ENCODE measurements at places on chromosomes 7 and 10.

GRCh38 chr10:15745751-15746150 lies 26.0 kb upstream of the ITGA8 start:
- no peak for DNase-seq

GRCh38 chr10:69901022-69901421 lies 99.3 kb downstream of the COL13A1 start:
- peak; percentile 82 for DNase-seq

- DNase-seq: no peak
These were observed 14.6 kb downstream of the OPALIN start for GRCh38 chr10:96344178-96344577.

GRCh38 chr10:77909749-77910375 lies 16.7 kb downstream of the DLG5 start:
- no peak for DNase-seq

DNA sequence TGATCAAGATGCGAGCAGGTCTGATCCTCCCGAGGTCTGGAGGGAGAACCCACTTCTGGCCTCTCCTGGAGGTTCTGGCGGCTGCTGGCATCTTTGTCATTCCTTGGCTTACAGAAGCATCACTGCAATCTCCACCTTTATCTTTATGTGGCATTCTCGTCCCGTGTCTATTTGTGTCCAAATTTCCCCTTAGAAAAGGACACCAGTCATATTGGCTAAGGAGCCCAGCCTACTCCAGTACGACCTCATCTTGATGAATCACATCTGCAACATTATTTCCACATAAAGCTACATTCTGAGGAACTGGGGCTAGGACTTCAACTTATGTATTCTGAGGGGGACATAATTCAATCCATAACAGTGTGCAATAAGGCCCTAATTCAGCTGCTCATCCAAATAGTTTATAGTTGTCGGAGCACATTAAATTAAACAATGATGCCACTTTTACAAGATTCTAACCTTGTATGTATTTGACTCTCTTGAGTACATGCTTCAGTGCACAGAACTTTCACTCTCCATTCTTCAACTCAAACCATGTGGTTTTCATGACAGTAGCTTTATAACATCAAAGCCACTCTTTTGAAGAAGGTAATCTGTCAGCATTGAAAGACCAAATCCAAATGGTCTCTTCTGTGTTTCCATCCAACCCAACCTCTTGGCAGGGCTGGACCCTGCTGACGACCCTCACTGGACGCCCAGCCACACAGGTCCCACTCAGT lies 86.2 kb upstream of the DDC start:
- no peak for DNase-seq

- DNase-seq: no peak
These were observed 159.1 kb downstream of the UBE2H start for GRCh38 chr7:129793506-129794310.

- DNase-seq: no peak
These were observed 421.4 kb upstream of the CELF2 start for GRCh38 chr10:10596256-10596655.

GRCh38 chr7:124856299-124856888 lies 73.2 kb downstream of the POT1 start:
- DNase-seq: no peak

DNA sequence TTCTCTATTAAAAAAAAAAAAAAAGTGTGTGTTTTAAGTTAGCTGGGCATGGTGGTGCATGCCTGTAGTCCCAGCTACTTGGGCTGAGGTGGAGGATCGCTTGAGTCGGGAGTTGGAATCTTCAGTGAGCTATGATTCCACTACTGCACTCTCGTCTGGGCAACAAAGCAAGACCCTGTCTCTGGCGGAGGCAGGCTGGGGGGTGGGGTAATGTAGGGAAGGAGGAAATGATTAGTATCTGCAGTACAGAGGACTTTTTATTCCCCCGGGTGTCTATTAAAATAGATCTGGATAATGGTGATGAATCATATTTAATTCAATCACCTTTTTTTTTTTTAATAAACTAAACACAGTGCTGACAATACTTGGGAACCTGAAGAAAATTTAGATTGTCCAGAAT lies 6.5 kb downstream of the CBX3 start:
- no peak for DNase-seq

DNA sequence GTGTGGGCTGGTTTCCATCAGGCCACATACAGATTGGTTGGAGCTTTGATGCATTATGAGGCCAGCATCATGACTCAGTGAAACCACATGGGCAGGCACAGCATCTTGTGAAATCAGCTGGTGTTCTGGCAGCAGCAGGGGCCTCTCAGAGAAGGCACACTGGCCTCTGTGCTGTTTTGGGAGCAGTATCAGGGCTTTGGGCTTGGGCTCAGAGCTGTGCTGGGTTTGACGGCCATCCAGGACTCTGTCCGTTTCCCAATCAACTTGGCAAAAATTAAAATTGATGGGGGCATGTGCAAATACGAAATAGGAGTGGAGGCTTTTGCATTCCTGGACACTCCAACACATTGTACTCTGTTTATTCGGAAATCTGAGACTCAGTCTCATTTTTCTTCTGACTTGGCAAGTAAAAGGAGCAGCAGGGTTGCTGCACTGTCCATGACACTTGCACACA lies 190.9 kb downstream of the BMPER start:
- DNase-seq: no peak

GRCh38 chr7:156014808-156015207 lies 202.5 kb upstream of the SHH start:
- DNase-seq: no peak

DNA sequence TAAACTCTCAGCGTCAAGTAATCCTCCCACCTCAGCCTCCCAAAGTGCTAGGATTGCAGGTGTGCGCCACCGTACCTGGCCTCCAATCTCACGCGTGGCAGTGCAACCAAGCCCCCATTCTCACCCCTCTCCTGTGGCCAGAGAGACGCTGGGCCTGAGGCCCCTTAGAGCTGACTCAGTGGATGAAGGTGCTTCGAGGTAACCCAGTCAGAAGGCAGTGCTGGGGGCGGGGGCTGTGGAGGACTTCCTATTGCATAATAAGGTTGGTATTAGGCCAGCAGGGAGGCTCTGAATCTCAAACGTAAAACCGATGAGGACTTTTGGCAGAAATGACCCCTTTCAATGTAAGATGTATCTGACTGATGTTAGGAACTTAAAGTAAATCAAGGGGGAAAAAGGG lies 229.3 kb downstream of the USP6NL start:
- no peak for DNase-seq

GRCh38 chr7:29801929-29802328 lies 4.4 kb upstream of the WIPF3 start:
- DNase-seq: no peak

DNA sequence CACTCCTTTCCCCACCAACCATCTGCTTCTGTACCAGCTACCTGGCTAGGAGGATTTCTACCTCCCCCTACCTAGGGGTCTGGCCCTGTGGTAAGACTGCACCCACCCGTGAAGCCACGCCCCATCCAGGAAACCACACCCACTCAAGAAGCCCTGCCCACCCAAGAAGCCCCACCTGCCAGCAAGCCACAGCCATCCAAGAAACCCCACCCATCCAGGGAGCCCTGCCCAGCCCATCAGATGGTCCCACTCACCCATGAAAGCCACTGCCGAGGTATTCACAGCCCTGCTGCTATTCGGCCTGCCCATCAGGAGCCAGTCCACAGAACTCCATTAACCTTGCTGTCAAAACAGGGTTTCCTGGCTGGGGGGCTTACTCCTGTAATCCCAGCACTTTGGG lies 15.6 kb upstream of the MUC3A start:
- no peak for DNase-seq

GRCh38 chr7:93632371-93632770 lies 57.8 kb upstream of the CALCR start:
- DNase-seq: no peak

- DNase-seq: no peak
These were observed 36.9 kb upstream of the GOLGA7B start for GRCh38 chr10:97812696-97813095.

DNA sequence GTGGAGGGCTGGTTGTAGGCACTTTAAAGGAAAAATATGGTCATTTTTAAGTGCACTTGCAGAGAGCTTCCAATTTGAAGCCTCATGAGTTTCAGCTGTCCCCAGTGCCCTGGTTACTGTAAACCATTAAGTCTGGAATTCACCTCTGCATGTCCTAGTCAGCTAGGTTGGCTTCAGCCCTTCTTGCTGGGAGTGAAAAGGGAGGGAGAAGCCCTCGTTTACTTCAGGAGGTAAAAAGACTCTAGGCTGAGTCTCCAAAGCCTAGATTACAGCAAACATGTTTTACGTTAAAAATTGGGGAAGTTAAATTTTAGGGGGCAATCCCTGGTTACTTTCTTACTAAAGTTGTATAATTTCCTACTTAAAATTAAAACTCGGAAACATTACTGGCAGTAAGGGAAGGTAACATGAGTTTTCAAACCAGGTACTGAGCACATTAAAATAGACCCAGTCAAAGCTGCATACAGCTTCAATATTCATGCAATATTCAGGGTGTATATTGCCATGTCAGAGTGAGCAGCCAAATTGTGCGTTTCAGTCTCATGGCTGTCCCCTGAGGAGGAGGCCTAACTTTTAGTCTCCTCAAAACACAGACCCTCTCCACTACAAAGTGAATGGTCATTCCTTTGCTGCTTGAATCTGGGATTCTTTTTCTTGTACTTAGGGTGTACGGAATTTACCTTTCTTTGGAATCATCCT lies 156.7 kb downstream of the PRKG1 start:
- no peak for DNase-seq

- no peak for DNase-seq
These were observed 387.4 kb upstream of the CELF2 start for GRCh38 chr10:10630281-10630680.

- DNase-seq: no peak
These were observed 54.2 kb downstream of the SLC39A12 start for GRCh38 chr10:18005781-18006456.

DNA sequence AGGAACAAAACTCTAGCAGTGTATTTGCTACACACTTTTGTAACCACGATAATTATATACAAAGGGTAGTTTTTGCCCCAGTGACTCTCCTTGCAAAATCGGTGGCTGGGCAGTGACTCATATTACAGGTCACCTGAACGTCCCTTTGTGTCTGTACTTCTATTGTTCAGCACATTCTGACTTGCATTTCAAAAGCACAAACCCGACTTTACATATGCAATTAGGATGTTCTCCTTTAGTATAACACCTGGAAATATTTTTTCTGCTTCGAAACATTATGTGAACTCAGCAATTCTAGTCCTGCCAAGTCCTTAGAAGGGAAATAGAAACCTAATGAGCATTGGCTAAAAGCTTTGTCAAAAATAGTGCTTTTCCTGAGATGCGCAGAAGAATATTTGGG lies 6.0 kb downstream of the PRR15 start:
- DNase-seq: no peak

- no peak for DNase-seq
These were observed 133.0 kb upstream of the TNS3 start for GRCh38 chr7:47714669-47715607.

DNA sequence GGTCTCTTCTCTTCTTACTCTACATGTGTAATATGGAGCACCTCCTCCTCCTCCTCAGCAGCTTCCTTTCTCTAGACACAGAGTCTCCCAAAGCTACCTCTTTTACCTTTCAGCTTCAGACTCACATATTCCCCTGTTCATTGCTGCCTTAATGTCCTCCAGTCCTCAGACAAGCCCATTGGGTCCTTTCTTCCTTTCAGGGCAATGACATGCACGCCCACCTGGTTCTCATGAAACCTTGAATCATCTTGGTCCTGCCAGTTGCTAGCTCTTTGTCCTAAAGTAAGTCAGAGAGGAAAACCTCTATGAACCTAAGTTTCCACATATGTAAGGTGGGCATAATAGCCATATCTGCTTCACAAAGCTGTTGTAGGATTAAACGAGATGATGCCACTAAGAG lies 227.0 kb downstream of the RPS24 start:
- no peak for DNase-seq

- DNase-seq: no peak
These were observed 778.5 kb downstream of the NRG3 start for GRCh38 chr10:82653244-82654155.

GRCh38 chr7:151707757-151708156 lies 169.2 kb downstream of the PRKAG2 start:
- no peak for DNase-seq

- DNase-seq: no peak
These were observed 47.1 kb upstream of the HYAL4 start for GRCh38 chr7:123797673-123798531.

DNA sequence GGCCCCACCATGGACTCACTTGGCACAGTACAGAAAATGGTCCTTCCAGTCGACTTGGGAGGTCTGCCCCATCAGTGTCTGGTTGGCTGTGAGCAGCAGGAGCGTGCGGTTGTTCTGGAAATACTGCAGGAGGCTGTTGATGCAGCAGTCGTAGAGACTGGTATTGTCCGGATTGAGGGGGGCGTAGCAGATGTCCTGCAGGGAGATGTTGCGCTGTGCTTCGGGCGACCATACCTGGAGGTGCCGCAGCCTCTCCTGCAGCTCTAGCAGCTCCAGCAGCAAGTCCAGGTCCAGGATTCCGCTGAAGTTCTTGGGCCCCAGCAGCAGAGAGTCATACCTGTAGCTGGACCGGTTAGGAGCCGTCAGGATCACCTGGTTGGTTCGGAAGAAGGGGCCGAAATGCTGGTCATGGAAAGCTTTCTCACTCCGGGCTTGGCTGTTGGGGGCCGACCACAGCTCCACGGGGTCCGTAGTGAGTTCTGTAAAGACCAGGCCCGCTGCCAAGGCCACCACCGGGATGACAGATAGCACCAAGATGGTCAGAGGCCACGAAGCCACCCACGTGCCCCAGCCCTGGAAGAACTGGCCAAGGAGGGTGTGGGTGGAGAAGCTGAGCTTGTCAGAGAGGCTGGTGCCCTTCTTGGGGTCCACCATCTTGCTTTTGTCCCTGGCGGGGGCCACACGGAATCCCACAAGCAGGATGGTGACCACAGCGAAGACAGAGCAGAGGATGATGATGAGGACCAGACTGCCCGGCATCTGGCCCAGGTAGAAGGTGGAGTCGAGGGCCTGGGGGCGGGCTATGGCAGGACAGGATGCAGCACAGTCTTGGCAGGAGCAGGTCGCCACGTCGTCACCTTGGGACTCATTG lies 2.1 kb downstream of the NPC1L1 start:
- no peak for DNase-seq

DNA sequence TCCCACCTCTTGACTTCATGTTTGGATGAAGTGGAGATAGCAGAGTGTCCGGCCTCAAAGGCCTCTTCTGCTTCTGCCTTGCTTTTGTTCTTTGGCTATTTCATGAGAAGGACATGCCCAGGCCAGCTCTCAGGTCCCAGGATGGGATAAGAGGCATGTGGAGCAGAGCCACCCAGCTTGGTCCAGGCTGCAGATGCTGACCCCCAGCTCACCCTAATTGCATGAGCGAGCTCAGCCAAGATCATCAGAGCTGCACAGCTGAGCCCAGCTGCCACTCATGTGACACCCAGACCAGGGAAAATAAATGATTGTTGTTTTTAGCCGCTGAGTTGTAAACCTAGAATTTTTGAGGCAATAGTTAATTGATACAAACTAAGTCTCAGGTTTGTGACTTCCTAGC lies 230.0 kb downstream of the PHF14 start:
- DNase-seq: no peak

DNA sequence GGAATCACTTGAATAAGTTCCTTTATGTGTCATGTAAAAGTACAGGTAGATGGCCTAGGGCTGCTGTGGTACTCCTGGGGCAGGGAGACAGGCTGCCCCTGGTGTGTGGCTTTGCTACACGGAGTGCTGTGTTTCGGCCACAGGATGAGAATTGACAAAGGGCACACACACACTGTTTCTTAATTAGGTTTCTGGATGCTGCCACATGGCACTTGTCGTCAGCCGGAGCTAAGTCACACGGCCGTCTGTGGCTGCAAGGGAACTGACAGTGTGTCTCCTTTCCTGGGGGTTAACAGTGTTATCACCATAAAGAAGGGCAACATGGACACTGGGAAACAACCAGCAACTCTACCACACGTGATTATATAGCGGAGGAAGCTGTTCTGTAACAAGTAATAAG lies 55.7 kb upstream of the CREB5 start:
- no peak for DNase-seq

All from cerebellar nuclear complex (tissue), 1 donor.